Retinal pigment epithelial cell (primary cell): ENCODE measurements at places on chromosomes 5 and 9.
A peak's percentile ranks its signal among the peaks of the same experiment; 100 is the strongest.

- no peak for DNase-seq
Observed at GRCh38 chr5:81246697-81247096, 13.6 kb downstream of the CKMT2 start.

GRCh38 chr5:120464627-120465435 lies 731 bp downstream of the PRR16 start:
- DNase-seq, result no peak

- no peak for DNase-seq
Observed at GRCh38 chr9:134068744-134069479, 1.1 kb upstream of the BRD3 start.

DNA sequence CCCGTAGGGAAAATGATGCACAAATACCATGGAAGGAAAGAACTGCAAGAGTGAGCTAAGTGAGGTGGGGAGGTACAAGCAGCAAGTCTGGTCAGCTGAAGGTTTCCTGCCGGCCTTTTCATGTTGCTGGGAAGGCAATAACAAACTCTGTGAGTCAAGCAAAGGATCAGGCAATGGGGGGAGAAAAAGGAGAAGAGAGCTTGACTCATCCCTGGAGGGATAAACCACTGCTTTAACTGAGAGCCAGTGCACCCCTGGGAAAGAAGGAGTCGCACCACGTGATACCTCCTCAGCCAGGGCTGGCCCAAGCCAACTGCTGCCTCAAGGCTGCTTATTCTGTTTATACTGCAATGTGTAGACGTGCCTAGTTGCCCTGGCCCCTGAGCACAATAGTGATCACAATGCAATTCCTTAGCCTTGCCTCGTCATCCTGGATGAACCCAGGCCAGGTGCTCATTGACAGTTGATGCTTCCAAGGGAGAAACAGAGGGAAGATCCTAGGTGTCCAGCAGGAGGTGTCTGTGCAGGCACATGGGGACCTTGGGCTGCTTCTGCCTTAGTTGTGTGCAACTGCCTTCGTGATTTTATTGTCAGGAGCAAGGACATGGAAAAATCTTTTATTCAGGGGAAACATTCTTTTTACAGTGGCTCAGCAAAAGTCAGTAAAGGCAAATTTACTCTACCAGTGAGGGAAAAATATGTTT lies 203.0 kb upstream of the TUT7 start:
- no peak for DNase-seq

GRCh38 chr9:120741701-120742100 lies 27.4 kb upstream of the MEGF9 start:
- DNase-seq, result no peak

GRCh38 chr5:73370640-73371583 lies 77.7 kb downstream of the FOXD1 start:
- DNase-seq, result peak; percentile 82

DNA sequence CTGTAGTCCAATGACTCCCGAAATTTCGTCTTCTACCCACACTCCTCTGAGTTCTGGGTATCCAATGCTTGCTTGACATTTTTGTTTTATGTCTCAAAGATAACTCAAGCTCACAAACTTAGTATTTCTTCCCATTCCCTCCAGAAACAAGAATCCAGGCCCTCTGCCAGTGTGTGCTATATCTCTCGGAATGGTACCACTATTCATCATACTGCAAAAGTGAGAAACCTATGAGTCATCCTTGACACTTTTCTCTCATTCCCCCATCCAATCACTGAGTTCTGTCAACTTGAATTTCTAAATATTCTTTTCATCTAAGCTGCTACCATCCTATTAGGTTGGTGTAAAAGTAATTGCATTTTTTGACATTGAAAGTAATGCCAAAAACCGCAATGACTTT lies 9.8 kb downstream of the SLC12A2 start:
- no peak for DNase-seq

DNA sequence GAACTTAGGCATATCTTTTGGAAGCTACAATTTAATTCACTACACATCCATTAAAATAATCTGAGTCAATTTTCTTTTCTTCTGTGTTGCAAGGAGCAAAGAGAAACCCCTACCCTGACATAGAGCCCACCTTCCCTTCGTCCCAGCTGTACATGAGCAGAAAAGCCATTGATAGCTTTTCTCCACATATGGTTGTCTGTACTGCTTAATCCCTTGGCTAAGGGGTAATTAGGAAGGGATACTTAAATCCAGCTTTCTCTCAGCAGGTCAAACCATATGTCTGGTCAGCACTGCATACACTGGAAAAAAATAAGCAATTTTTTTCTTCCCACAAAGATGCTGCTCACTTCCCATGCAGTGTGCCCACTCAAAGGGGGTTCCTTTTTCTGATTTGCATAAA lies 94.7 kb upstream of the RAD23B start:
- no peak for DNase-seq

DNA sequence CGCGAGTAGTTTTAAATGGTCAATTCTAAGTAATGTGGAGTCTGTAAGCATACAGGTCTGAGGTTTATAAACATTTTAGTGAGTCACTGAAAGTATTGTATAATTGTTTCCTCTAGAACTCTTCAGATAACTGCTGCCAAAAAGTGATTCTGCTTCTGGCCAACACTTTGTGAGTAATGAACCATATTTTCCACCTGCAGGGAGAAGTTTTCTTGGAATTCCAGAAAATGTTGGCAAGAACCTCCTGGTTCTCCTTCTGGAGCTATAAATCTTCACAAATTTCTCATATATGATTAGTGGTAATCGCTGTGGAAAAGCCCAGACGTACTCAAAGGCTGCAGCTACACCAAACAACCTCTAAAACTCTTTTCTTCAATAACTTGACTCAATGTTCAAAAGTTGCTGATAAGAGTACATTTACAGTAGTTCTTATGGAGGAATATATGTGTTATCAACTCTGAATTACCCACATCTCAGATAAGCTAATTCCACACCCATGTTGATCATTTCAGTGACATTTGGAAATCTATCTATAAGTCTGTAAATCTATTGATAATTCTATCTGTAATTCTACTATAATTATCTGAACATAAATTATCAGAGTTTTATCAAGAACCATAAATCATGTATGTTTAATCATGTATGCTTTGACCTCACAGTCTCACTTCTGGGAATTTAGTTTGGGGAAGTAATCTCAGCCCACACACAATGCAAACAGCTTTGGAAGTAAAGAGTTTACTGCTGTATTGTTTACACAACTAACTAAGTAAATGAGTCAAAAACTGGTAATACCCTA lies 74.1 kb downstream of the FNBP1 start:
- DNase-seq, result peak; percentile 34

GRCh38 chr5:97547430-97547829 lies 364.4 kb upstream of the RIOK2 start:
- DNase-seq, result no peak

DNA sequence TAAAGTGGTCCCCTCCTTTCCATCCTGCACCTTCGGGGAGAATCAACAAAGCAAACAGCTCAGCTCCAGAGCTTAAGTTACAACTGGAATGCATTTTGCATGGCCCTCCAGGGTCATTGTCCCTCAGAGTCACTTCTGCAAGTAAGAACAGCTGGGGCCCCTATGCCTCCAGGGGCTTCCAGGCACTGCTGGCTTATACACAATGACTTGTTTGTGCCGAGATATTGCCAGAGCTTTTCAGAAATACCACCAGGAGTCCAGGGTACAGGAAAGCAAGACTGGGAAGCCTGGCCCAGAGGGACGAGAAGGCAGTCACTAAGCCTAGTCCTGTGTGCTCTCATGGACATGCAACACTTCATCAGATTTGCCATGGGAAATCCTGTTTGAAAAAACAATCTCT lies 11.3 kb downstream of the FRMD3 start:
- no peak for DNase-seq

DNA sequence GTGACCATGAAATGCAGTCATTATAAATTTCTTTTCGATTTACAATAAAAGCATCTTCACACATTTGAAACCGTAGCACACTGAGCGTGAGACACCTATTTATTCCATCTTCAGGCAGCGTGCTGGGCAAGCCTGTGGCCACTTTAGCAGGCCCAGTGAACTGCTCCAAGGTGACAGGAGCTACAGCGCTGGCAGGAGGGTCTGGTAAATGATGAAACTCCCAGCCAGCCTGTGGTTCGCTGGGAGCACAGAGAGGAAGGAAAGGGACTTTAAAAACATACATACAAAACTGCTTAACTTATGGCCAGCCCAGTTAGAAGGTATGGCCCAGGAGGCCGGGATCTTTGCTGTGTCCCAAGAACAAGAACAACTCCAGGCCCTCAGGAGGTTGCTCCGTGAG lies 5.1 kb downstream of the RAPGEF1 start:
- DNase-seq, result no peak

DNA sequence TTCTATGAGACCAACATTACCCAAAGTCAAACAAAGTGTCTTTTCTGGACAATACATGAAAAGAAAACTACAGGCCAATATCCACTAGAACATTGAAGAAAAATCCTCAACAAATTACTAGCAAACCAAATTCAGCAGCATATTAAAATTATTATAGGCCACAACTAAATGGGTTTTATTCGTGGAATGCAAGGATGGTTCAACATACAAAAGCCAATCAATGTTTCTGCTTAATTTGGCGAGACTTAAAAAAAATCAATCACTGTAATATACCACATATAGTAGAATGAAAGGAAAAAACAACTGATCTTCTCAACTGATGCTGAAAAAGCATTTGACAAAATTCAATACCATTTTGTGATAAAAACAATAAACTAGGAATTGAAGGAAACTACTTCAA lies 51.8 kb upstream of the FNIP1 start:
- DNase-seq, result no peak

DNA sequence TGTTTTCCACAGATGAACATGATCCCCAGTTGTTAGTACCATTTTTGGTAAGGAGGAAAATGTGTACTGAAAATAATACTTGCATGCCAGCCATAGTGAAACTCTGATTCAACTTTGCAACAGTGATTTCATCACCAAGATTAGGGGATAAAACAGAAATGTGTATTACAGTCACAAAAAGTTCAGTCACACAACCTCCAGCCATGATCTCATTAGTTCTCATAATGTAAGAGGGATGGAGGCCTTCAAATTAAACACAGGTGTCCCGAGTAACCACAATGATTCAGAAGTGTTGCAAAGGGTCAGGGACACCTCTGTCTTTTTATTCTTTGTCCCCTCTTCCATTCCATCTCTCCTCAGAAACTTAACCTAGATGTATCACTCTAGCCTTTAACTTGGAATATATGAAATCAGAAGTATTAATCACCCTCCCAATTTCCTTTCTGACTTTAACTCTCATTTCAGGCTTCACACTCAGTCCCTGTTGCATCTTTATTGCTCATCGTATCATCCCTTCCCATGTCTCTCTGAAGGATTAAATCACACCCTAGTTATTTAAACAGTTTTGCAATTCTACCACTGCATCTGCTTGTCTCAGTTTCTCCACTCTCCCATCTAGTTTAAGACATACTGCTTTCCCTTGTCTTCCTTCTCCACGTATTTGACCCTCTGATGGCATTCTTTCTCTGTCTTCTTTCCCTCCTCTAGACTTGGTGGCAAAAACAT lies 291.2 kb downstream of the ADAMTS6 start:
- DNase-seq, result peak; percentile 63

DNA sequence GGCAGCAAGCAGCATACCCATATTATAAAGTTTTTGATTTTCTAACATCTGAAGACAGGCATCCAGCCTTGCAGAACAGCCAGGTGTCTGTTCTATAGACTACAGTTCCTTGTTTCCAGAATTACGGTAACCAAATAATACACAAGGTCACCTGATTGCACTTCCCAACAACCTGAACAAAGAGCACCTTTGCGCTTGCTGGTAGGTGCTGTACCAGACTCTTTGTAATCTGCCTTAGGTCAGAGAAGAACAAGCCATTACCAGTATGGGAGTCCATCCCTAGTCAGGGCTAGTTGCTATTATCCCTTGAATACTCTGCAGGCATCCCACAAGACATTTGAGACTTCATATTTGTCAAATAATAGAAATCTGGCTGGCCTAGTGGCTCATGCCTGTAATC lies 256.2 kb downstream of the ARRDC3 start:
- no peak for DNase-seq

- DNase-seq, result no peak
Observed at GRCh38 chr5:115456539-115457040, 88.0 kb downstream of the FEM1C start.

- peak; percentile 70 for DNase-seq
Observed at GRCh38 chr5:142446131-142446959, 121.5 kb upstream of the SPRY4 start.

GRCh38 chr5:180908998-180909731 lies 10.2 kb downstream of the BTNL8 start:
- no peak for DNase-seq

- no peak for DNase-seq
Observed at GRCh38 chr9:89378541-89378940, 60.2 kb downstream of the SECISBP2 start.

GRCh38 chr9:109937861-109938453 lies 158.0 kb downstream of the PALM2AKAP2 start:
- DNase-seq, result no peak

GRCh38 chr9:79213417-79214125 lies 358.2 kb upstream of the TLE4 start:
- no peak for DNase-seq

DNA sequence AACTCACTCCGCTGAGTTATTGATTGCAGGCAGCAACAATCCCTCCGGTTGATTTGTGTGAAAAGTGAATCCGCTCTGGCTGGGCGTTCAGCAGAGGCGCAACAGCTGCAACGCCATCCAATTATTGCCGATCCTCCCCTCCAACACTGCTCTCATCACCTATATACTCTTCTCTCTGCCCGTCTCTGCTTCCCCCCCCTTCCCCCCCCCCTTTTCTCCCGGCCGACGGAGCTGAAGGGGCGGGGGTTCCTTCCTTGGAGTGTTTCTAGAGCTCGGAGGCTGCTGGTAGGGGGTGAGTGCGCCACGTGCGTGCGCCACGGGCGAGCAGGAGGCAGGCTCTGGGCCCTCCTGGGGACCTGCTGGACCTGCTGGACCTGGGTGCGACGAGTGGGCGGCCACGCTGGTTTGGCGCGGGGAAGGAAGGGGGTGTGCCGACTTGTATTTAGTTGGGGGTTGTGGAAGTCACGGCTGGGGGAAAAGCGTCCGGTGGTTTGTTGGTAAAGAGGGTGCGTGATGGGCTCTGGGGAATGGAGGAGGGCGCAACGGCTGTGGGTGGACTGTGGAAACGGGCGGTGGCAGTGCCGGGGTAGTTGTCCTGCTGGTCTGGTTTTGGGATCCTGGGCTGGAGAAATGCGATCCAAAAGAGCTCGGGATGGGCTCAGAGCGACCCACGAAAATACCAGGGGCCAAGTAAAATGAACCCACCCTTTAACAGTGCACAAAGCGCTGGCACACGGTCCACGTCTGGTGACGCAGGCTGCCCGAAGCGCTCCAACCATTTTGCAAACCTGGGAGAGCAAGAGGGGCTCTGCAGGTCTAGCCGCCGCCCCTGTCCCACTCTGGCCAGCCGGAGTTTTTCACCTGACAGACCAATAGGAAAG lies 6.4 kb upstream of the MEF2C start:
- no peak for DNase-seq

DNA sequence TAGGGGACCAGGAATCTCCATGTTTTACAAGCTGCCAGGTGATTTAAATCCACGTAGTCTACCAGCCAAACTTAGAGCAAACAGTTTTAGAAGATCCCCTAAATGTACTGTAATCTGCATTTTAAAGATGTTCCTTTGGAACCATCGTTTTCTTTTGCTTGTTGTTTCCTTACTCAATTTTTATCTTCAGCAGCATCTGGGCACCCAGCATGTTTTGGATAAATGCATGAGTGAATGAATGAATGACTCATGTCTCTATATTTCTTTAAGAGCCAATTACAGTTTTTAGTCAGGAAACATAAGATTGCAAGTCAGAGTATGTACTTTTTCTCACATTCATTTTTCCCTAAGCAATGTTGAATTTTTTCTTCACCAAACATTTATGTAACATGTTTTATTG lies 123.0 kb downstream of the HACD4 start:
- no peak for DNase-seq

GRCh38 chr9:89442981-89443814 lies 54.7 kb downstream of the SEMA4D start:
- DNase-seq, result no peak

- no peak for DNase-seq
Observed at GRCh38 chr5:138386290-138386689, 33.8 kb downstream of the KDM3B start.
